Upper lobe of right lung (tissue), 1 donor: ENCODE measurements at places on chromosomes 4 and X.
A peak's percentile ranks its signal among the peaks of the same experiment; 100 is the strongest.

DNA sequence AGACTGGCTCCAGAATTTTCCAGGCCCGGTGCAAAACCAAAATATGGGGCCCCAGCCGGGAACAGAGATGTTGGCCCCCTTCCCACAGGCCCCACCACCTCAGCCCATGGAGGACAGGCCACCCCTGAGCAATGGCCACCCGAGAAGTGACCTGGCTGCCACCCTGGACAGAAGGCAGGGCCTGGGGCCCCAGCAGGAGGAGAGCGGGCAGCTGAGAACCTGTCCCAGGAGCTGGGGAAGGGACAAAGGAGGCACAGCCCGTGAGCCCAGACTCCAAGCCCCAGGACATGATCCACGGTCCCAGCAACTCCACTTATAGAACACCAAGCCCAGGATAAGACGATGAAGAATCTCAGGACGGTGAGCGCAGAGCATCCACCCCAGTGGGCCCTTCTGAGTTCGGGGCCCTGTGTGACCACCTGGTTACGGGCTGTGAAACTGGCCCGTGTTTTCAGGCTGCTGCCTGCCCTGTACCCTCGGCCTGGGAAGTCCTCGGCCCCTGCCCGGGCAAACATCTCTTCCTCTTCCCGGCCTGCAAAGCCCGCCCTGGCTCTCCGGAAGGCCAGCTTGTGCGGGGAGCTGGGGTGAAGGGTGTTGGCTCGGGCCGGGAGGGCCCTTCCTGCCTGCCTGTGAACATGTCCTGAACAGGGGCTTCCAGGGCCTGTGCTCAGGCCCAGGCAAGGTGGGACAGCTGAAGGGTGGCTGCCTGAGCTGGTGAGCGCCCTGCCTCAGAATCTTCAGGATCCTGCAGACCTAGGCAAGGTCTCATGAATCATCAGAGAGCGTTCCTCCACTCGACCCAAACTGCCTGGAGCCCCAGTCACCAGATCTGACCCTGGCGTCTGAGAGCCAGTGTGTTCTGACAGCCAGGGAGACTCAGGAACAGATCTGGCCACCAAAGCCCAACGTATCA is 47.0 kb upstream of the MAN2B2 start:
- no peak for DNase-seq

DNA sequence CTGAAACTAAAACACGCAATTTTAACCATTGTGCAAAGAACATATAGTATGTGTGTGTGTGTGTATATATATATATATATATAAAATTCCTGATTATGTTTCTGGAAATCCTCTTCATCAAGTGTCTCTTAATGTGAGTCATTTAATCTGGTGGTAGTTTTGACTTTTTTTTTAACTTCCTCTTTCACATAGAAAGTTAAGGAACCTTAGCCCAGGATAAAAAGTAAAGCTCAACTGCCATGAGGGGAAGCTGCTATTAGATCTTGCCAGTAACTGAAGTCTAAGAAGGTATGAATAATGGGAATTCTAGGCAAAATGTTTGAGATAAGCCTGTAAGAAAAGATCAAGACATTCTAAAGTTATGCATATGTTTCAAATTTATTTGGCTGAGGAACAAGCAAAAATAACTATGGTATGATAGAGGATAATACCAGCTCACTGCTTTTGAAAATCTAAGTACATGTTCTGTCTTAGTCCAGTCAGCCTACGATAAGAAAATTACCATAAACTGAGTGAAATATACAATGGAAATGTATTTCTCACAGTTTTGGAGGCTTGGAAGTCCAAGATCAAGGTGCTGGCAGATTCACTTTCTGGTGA is 757.0 kb downstream of the TRAM1L1 start:
- DNase-seq, result no peak

DNA sequence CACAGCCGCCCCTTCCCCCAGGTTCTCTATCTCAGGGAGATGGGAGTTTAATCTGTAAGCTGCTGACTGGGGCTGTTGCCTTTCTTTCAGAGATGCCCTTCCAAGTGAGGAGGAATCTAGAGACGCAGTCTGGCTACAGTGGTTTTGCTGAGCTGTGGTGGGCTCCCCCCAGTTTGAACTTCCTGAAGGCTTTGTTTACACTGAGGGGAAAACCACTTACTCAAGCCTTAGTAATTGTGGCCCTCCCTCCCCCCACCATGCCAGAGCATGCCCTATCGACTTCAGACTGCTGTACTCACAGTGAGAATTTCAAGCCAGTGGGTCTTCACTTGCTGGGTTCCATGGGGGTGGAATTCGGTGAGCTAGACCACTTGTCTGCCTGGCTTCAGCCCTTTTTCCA is 131.3 kb downstream of the FAAH2 start:
- no peak for DNase-seq

DNA sequence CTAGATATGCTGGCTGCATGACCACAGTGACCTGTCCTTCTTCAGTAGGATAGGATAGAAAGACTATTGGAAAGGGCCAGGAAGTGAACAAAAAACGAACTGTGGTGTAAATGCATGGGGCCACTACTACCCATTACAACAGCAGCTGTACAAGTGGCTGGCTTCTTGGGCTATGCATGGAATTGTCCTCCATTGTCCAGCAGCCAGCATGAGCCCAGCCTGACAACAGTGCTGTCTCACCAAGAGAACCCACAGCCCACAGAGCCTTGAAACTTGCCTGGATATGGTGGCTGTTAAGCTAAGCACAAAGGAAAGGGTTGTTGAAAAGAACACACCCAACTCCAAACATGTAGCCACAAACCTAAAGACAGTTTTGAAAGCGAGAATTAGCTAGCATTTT is 330.2 kb upstream of the F9 start:
- DNase-seq, result no peak

- no peak for DNase-seq
Measured at GRCh38 chr4:7014815-7015214, 28.4 kb upstream of the TADA2B start.

- DNase-seq, result no peak
Measured at GRCh38 chr4:81343536-81343935, 128.2 kb downstream of the RASGEF1B start.

DNA sequence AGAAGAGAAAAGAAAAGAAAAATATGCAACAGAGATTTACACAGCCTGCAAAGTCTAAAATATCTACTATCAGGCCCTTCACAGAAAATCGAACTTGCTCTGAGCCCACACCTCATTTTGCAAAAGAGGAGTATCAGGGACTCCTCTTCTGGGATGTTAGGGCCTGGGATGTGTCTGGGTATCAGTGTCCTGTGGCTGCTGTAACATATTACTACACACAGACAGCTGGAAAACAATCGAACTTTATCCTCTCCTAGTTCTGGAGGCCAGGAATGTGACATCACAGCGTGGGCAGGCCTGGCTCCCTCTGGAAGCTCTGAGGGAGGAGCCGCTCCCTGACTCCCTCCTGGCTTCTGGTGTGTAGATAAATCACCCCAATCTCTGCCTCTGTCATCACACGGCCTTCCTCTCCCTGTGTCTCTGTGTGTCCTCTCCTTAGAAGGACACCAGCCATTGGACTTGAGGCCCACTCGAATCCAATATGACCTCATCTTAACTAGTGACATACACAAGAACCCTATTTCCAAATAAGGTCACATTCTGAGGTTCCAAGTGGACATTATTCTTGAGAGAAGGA is 52.9 kb downstream of the PPP2R2C start:
- DNase-seq, result peak; percentile 29

GRCh38 chr4:119731146-119731742 is 102.6 kb upstream of the PDE5A start:
- no peak for DNase-seq

DNA sequence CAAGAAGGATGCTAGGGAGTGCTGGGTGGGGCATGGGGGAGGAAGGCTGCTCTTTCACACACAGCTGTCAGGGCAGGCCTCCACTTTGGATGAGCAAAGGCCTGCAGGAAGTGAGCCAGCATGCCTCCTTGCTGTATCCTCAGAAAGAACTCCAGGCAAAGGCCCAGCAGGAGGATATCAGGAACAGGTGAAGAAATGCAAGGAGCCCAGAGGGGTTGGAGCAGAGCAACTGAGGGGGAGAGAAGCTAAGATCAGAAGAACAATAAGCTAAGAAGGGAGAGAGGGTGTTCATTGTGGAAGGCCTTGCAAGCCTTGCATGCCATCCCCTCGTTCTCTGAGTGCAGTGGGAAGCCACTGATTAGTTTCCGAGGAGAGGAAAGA is 115.1 kb downstream of the CAMK2D start:
- DNase-seq, result no peak

DNA sequence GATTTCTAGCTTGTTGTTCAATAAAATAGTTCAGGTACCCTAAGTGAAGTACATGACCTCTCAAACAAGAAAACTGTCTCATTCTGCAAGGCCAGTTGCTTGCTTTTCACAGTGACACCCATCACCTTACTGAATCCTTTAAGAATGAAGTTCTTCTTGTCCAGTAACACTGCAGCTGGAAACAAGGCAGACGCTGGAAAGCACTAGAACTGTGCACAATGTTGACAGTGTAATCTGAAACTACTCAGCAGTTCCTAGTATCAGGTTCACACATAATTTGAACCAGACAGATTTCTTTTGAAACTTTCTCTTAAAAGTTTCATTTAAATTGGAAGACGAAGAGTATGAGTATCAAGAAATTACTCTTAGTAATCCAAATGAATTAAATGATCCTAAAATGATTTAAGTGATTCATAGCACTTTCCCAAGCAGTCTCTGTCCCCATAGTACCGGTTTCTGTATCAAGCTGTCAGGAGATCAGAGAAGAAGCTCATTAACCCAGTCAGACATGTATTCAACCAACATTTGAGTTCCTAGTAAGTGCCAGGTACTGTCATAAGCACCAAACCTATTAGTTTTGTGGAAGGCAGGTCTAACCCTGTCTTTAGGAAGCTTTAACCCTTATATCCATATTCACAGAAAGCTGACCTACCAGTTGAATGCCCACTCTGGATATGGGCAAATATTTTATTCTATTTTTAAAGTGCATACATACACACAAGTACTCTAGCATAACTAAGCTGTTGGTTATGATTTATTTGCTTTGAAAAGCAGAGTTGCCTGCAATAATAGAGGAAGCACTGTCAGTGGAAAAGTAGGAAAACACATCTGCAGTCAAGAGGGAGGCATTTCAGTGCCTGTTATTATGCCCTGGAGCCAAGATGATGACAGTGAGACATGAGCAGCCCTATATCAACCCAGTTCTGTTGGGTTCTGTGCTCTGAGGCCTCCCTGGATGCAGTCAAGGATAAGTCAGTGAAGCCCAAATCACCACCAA is 63.6 kb downstream of the PALLD start:
- DNase-seq, result no peak

GRCh38 chrX:153474266-153474665 is 3.9 kb upstream of the HAUS7 start:
- DNase-seq, result no peak

GRCh38 chrX:123236859-123237258 is 52.8 kb downstream of the GRIA3 start:
- DNase-seq, result no peak

- DNase-seq, result no peak
Measured at GRCh38 chrX:9227276-9227675, 193.3 kb upstream of the FAM9B start.

GRCh38 chr4:80125252-80126177 is 52.5 kb upstream of the ANTXR2 start:
- DNase-seq, result no peak

DNA sequence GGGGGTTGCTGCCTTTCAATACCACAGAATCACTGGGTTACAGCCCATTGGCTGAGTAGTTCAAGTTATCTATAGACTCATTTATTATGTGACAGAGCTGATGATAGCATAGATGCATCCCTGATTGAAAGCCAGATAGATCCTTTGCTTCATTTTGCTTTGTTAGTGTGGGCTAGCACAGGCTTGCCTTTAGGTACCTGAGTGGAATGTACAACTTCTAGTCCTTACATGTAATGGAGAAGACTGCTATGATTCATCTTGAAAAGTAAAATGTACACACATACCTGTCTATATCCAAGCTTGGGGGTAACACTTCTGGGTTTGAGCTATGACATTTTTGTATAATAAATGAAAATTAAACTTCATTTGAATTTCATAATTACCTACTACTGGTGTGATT is 226.0 kb upstream of the FTHL17 start:
- DNase-seq, result no peak

DNA sequence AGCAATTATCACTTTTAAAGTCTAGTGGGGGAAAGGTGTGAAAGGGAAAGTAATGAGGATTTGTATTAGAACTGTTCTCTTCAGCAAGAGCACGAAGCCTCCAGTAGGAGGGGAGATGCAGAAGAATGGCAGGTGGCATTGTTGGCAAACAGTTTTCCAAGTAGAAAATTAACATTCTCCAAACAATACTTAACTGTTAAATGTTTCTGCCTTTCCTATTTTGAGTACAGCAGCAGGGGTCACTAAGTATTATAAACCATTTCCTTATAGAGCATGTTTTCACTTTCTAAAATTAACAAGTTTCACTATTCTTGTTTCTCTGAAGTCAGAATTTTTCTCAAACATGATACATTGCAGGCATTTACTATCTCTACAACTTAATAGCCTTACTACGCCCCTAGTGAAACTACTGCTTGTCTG is 58.7 kb downstream of the LEF1 start:
- no peak for DNase-seq

DNA sequence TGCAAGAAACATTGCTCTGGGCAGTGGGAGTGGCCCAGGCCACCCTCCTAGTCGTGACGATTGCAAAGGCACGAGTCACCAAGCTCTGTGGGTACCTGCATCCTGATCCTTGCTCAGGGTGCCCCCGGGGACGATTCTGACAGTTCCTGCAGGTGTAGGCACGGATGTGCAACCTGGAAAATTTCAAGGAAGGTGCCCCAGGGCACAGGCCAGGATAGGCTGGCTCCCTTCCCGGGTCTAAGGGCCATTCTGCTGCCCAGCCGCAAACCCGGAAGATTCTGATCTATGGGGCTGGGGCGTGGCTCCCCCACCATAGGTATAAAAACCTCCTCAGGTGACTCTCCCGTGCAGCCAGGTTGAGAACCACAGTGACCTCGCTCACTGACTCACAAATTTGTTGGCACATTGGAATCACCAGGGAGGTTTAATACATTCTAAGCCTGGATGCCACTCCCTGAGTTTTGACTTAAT is 228.5 kb downstream of the PTTG2 start:
- no peak for DNase-seq

DNA sequence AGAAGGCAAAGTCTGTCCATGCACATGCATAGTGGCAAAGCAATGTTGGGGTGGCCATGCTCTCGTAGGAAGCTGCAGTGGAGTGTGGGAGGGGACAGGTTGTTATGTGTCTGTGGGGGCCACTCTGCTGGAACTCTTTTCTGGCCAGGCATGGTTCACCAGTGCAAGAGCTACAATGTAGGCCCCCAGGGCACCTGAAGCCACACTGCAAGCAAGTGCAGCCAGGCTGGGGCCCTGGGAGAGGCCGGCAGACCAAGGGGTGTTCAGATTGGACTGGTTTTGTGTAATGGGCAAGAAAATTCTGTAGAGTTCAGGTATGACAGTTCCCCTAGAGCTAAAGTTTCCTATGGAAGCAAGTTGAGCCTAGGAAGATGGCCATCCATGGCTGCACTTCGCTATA is 97.0 kb upstream of the ZC4H2 start:
- DNase-seq, result no peak

DNA sequence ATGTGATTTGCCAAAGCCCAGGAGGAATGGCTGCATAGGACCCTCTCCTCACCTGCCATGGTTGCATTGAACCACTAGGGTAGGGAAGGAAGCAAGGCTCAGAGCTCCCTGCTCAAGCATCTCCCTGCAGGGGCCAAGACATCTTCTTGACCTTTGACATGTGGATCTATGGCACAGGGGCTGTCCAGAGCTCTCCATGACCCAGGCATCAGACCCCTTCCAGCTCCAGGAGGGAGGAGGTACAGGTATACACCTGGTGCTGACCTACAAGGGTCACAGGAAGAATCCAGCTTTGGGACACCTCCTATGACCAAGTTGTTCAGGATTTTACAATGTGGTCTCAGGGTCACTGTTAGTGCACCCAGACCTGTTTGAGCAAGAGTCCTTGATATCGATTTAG is 23.2 kb upstream of the ASMTL start:
- no peak for DNase-seq

- no peak for DNase-seq
Measured at GRCh38 chrX:69231903-69232302, 66.7 kb upstream of the PJA1 start.
